Glutamatergic neuron (in vitro differentiated cells): ENCODE measurements at places on chromosomes 1 and 21. TPM values are rescaled to one million over a fixed set of nuclear protein-coding genes. Genes with fewer than 3 reads are reported as not detected.
A peak's percentile ranks its signal among the peaks of the same experiment; 100 is the strongest.

DNA sequence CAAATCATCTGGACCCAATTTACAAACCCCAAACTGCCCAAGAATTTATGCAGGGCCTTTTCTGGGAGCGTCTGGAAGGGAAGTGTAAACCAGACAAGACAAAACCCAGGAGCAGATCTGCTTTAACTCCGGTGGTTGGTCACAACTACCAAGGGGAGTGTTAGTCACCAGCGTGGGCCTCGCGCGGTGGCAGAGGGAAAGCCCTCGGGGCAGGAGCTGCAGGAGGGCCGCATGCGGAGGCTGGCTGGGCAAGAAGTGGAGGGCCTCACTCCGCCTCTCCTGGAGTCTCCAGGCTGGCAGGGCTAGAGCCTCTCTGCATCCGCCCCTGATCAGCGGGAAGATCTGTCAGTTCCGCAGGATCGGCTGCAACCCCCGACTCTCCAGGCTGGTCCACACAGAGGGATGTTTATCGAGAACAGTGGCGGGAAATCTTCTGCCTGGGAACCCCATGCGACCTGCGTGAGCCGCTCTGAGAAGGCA is 2.0 kb downstream of the COL24A1 start:
- peak; percentile 43 for DNase-seq

GRCh38 chr1:169724168-169724567 is 9.7 kb downstream of the SELE start:
- no peak for DNase-seq

ESPN gene
- total RNA-seq, result 25.7 TPM

PHLDA3 gene
- 18.5 TPM for total RNA-seq
